ENCODE measurements at places on chromosomes 1 and 21. TPM values are rescaled to one million over a fixed set of nuclear protein-coding genes. Genes with fewer than 3 reads are reported as not detected.

- DNase-seq: peak; percentile 79
Observed at GRCh38 chr1:21659099-21659923, 9.8 kb downstream of the RAP1GAP start.

Gene ANGPTL3
- not detected for total RNA-seq

DNA sequence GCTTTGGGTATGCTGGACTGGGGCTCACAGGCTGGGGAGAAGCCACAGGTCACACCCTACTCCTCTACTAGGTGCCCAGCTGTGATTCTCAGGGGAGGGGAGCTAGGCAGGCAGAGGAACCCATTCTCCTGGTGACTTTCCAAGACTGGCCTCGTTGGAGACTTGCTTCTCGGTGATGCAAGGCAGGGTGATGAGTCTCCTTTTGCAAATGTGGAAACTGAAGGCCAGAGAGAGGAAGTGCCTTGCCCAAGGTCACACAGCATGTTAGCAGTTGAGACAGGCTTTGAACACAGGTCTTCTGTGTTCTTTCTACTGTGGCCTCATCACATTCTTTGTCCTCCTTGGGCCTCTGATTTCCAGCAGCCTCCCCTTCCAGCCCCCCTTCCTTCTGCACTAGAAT is 20.5 kb upstream of the C1QA start:
- DNase-seq: no peak

GRCh38 chr21:38282921-38283320 is 26.1 kb downstream of the KCNJ15 start:
- no peak for DNase-seq

DNA sequence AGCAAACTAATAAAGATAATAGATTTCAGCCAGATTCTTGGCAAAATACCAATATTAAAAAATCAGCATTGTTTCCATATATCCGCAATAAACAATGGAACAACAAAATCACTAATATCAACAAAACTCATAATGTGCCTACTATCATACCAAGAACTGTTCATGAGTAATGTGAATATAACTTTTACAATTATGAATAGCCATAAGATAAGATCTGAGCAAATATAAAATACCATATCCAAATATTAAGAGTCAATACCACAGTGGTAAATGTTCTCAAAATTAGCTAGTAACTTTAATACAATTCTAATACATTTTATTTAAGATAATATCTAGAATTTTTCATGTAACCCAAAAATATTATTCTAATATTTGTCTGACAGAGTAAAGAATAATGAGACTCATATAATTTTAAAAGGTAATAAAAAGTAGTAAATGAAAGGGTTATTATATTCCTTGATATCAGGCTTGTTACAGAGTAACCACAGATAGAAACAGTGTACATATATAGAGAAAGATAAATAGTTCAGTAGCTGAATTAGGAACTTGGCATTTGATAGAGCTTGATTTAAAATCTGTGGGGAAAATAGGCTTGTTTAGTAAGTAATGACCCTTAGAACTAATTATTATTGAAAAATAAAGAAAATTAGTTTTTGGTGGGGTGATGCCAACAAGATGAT is 2126.6 kb downstream of the MRPL39 start:
- no peak for DNase-seq

GRCh38 chr1:67290236-67290635 is 17.4 kb upstream of the IL12RB2 start:
- DNase-seq: no peak

DNA sequence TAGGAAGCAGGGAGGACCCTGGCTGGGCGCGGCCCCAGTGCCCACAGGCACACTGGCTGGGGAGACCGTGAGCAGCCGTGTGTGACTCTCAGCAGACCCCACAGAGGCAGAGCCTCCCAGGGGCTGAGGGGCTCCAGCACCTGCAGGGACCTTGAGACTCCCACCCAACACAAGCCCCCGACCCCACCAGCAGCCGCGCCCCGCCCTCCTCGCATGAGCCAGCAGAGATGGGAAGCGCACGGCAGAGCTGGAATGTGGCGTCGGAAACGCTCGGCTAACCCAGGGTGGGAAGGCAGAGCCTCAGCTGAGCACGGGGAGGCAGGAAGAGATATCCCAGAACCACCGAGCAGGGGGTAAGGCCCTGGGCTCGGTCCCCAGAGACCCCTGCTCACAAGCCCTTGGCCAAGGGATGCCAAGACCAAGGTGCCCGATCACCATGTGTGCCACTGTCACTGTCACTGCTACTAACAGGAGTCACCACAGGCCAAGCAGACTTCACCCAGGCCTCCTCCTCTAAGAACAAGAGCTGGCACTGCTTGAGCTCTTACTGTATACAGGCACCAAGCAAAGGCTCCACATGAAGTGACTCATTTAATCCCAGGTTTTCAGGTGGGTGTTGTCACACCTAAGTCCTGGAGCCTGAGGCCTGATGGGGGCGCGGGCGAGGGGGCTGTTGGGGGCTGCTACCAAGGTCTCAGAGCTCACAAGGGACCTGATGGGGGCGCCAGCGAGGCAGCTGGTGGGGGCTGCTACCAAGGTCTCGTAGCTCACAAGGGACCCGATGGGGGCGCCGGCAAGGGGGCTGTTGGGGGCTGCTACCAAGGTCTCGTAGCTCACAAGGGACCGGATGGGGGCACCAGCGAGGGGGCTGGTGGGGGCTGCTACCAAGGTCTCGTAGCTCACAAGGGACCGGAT is 20.1 kb downstream of the MEGF6 start:
- no peak for DNase-seq

Gene FMOD
- total RNA-seq: 92.3 TPM

- no peak for DNase-seq
Observed at GRCh38 chr1:121445679-121446078, 260.9 kb downstream of the SRGAP2C start.

Gene SYNJ1
- total RNA-seq: 12.1 TPM

Gene TFAP2E
- total RNA-seq: 10.2 TPM

DNA sequence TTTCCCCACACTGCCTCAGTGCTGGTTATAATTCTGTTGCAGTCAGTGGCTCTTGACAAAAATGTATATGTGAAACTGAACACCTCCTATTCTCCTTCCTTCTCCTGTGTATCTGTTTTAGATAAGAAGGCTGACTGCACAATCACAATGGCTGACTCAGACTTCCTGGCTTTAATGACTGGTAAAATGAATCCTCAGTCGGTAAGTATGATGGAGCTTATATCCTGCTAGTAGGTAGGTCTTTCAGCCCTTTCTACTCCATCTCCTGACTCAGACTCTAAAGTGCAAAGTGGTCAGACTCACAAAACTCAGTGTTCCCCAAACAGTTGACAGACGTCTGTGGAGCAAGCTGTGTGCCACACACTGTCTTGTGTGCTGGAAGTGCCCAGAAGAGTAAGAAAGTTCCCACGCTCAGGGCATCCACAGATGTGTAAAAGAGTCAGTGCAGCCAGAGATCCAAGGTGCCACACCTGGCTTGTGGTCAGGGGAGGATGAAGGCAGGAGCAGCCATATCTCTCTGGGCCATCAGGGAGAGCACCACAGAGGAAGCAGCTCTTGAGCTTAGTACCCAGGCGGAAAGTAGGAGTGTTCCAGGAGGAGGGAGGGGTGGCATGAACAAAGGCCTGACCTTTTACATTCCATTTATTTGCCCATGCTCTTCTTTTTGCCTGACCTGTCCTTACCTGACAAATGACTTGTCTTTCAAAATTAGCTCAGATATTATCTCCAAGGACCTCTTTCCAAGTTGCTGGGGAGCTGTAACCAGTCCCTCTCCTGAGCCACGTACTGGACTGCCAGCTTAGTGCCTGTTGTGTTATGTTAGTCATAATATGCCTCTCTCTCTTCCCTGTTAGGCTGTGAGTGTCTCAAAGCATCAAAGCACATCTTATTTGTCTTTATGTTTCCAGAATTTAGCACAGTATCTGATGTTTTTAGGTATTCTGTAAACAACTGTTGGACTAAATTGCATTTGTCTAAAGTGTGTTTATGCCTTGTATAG is 14.0 kb upstream of the PODN start:
- DNase-seq: no peak

Gene BRINP3
- 1.5 TPM for total RNA-seq

DNA sequence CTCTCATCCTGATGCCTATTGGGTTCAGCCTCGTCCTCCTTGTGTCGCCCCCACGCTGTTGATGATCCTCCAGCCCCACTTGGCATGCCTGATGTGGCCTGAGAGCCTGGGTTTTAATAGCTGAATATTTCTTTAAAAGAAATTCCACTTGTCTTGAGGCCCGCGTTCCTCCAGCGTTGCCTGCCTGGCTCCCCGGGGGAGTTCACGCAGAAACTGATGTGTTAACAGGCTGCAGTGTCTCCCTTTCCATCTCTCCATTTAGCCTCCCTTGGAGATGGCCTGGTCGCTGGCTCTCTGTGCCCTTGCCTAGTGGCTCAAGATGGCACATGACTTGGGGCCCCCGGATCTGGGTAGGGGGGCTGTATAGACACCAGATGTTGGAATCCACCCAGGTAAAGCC is 9.5 kb downstream of the ACTL8 start:
- no peak for DNase-seq
